Activated CD4-positive, CD25-positive, alpha-beta regulatory T cell (primary cell): ENCODE measurements at places on chromosomes 6 and 20.

GRCh38 chr20:13545790-13546189, 92.9 kb downstream of the TASP1 start:
- DNase-seq, result no peak

- no peak for DNase-seq
Observed at GRCh38 chr6:160810238-160810637, 108.2 kb downstream of the PLG start.

- DNase-seq, result no peak
Observed at GRCh38 chr6:37162740-37163139, 7.2 kb upstream of the PIM1 start.

GRCh38 chr6:30974490-30975252, 8.8 kb upstream of the MUC21 start:
- DNase-seq, result no peak

- no peak for DNase-seq
Observed at GRCh38 chr20:564192-564591, 20.6 kb upstream of the CSNK2A1 start.

DNA sequence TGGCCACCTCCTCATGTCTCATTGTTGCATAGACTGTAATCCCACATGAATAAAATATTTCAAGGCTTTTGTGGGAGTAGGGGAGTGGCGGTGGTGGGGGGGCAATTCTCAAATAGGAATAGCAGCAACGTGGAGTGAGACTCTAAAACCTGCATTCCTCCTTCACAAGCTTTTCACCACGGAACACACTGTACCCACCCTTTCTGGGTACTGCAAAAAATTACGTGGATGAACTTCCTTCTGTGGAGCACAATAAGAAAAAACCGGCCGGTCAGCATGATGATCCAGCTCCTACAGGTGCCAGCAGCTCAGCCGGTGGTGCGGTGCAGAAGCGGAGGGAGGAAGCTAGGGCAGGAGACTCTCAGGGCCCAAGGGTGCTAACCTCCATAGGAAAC, 930 bp upstream of the RRAGD start:
- DNase-seq, result no peak

GRCh38 chr6:15252195-15252594, 6.3 kb downstream of the JARID2 start:
- no peak for DNase-seq

DNA sequence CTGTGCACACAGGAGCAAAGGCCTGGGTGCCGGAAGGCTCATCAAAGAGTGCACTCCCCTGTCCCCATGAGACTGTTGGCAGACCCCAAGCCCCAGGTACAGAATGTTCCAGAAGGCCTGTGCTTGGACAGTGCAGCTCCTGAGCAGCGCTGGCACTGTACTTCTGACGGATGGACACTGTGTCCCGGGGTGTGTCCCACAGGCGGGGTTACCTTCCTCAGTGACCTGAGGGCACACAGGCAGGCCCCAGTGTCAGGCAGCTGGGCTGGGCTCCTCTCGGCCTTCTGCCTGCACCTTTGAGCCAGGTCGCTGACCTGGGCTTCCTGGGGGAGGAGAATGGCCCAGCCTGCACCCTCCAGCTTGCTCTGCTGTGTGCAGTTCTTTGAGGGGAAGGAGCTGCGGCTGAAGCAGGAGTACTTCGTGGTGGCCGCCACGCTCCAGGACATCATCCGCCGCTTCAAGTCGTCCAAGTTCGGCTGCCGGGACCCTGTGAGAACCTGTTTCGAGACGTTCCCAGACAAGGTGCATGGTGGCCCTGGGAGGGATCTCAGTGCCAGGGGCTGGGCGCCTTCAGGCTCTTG, 30.1 kb downstream of the PYGB start:
- no peak for DNase-seq

DNA sequence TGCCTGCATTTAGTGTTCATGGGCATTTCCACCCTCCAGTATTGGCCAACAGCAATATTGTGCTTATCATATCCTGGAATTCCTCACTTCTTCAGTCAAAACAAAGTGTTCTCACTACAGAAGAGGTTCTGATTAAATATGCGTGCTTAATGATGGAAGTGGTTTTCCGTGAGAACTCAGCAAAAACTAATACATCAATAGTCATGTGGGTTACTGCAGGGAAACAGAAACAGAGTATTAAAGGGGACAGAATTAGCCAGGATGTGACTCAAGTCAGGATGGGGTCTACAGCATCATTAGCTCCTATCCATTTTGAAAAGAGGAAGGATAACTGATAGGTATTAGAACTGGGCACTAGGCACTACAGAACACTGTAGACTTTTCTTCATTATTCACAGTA, 384.6 kb downstream of the CDKAL1 start:
- no peak for DNase-seq

- DNase-seq, result no peak
Observed at GRCh38 chr6:111944541-111944940, 71.3 kb upstream of the FYN start.

GRCh38 chr6:80321011-80321410, 214.5 kb downstream of the BCKDHB start:
- no peak for DNase-seq

DNA sequence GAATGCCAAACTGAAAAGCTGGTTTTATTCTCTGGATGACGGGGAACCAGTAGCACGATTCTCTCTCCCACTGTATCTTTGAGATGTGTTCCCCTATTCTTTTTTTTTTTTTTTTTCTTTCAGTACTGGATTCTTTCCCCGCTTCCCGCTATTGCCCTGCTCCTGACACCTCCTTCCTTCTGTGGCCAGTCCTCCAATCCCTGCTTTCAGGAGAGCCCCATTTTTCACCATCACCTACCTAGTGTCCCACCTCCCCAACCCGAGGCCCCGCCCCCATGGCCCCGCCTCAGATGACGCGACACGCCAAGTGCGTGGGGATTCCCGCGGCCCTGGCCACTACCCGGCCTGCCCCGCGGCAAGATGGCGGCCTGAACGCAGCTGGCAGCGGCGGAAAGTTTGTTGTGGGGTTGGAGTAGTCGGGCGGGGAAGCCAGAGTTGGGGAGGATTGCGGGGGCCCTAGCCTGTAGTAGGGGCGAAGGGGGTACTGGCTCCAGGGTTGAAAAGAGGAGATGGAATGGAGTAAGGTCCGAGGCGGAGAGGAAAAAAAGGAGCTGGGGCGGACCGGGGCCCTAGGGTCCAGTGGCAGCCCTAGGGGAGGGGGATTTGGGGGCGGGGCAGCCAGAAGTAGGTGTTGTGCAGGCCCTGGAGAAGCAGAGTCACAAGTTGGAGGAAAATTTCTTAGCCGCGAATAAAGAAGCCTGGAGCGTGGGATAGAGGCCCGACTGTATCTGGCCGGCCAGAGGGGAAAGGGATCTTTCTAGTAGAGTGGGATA, at the start of gene TJAP1:
Gene TJAP1, plus strand, starts transcription at position 336 of the 773 bp plus-strand sequence. CDS start 21,432 bp downstream, outside the sequence.
- DNase-seq, result peak; percentile 96

GRCh38 chr6:30841644-30842504, 42.4 kb upstream of the DDR1 start:
- DNase-seq, result no peak

DNA sequence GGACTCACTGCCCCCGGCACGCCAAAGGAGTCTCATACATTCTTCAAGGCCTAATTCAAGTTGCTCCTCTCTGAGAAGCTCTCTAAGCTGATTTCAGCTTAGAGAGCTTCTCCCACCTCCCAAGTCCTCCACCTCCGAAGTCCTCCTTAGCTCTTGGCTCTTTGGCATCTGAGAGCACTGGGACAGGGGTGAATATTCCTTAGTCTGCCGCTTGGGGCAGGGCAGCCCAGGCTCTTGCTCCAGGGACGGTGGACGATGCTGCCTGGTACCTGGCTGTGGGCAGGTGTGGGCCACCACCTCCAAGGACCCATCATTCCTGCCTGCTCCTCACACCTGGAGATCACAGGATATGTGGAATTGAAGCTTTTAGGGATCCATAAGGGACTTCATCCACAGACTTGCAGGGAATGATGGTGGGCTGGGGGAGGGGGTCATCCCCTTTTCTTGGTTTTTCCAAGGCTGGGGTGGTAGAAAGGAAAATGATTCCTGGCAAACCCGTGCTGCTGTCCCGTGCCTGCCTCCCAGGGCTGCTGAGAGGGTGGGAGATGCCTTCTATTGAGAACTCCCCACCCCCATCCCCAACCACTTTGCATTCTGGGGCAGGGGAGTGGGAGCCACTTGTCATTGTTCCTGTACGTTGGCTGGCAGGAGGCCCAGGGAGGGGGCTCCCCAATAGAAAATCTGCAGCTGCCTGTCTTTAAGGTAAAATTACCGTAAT, 57.4 kb downstream of the ARHGAP40 start:
- DNase-seq, result no peak

DNA sequence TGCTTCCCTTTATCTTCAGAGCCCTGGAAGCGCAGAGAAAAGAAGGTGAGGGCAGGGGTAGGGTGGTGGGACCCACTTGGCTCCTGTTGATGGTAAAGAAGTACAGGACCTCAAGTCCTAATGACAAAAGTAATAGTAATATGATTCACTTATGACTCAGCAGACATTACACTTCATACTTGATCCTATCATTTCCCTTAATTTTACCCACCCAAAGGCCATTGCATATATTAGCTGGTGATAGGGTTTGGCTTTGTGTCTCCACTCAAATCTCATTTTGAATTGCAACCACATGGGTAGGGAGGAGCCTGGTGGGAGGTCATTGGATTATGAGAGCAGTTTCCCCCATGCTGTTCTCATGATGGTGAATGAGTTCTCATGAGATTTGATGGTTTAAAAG, 880.7 kb downstream of the KIF16B start:
- DNase-seq, result no peak

DNA sequence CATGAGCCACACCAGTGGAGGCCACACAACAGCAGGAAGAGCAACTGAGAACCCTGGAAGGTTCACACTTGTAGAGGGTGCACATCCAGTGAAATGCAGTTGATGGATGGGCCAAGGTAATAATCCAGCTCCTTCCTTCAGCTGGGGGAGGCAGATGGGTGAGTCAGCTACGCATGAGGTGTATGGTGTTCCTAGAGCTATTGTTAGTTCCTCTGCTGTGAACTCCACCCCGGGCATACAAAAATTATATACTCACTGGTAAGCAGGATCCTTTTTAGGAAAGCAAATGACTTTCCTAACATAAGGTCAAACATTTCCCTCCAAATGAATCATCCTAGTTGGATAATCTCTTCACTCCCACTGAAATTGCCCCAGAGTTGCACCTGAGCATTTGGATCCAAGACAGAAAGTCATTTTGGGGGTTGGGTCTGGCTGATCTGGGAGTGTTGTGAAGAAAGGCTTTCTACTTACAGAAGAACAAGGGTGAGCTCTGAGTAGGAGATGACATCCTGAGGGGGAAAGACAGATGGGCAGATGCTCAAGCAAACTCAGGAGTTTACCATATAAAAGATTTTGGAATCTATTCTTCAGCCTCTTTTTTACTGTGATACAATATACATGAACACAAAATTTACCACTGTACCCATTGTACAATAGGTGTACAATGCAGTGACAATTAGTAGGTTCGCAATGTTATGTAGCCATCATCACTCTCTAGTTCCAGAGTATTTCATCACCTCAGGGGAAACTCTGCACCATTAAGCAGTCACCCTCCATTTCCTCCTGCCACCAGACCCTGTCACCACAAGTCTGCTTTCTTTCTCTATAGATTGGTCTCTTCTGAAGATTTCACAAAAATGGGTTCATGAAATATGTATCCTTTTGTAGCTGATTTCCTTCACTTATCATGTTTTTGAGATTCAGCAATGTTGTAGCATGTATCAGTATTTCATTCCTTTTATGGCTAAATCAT, 11.1 kb downstream of the HLA-F start:
- no peak for DNase-seq

- no peak for DNase-seq
Observed at GRCh38 chr6:15776458-15776980, 113.7 kb upstream of the DTNBP1 start.

DNA sequence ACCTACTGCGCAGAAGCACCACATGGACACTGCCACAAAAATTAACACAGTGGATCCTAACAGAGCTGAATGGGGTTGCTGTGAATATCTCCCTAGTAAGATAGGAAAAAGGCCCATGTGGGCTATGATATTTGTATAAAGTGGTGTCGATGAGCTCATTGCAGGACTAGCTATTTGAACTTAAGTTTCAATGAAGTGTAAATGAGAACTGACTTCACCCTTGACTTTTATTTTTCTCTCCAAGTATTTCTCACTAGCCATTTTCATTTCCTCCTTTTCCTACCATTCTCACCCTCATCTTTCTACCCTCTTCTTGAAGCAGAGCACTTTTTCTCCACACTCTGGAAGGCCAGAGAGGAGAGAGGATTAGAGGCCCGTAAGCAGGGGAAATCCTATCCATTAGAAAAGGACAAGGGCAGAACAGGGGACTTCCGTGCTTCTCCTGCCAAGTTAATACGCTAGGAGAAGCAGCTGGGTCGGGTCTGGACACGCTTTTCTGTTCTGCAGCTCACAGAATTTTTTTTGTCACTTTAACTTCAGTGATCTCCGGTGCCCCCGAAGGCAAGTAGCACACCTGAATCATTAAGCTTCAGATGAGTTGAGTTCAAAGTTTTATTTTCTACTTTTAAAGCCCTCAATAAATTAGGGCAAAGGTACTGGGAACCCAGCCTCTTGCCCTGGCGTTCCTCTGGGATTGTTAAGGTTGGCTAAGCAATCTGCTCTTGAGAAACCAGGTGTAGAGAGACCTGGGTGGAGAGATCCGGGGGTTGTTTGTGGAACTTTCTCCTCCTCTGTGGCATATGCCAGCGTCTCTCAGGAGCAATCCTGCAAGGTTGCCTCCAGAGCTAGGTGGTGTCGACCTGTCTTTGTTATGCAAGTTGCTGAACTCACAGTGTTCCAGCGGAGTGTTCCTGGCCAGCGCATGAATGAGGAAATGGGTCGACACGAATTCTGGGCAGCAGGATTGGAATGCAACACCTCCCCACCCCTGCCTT, 56.2 kb upstream of the ARID1B start:
- DNase-seq, result no peak

- DNase-seq, result no peak
Observed at GRCh38 chr6:106509420-106510089, 119.7 kb downstream of the RTN4IP1 start.

DNA sequence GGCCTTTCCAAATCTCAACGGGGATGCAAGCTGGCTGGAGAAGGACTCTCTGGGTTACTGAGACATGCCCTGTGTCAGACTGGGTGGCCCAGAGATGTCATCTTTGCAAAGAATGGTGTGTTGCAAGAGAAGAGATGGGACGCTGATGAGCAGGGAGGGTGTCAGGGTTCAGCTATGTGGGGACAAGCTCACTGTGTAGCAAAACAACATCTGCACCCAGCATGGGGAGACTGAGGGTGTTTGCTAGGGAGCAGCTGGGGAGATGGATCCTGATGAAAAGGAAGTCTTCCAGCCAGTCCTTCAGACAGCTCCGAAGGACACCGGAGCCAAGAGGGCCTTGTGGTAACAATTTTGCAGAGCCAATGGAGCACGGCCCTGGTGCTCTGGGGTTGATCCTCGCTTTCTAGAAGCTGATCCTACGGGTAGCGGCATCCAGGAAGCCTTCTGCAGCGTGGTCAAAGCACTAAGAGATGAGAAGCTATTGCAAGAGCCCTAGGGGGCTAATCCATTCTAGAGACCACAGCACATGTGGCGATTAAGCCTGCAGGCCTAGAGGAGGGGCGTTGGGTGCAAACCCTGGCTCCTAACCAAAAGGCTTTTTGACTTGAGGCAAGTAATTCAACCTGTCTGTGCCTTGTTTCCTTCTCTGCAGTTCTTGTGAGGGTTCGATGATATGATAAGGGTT, 39.9 kb downstream of the EDN3 start:
- DNase-seq, result no peak

GRCh38 chr6:2763345-2763841, 1.8 kb upstream of the WRNIP1 start:
- DNase-seq, result no peak

GRCh38 chr20:33789109-33789857, 21.9 kb upstream of the CHMP4B start:
- DNase-seq, result no peak

- DNase-seq, result no peak
Observed at GRCh38 chr20:38806855-38807655, 1.6 kb downstream of the PPP1R16B start.
